Endothelial cell of umbilical vein (primary cell): ENCODE measurements at places on chromosomes 4 and X.

DNA sequence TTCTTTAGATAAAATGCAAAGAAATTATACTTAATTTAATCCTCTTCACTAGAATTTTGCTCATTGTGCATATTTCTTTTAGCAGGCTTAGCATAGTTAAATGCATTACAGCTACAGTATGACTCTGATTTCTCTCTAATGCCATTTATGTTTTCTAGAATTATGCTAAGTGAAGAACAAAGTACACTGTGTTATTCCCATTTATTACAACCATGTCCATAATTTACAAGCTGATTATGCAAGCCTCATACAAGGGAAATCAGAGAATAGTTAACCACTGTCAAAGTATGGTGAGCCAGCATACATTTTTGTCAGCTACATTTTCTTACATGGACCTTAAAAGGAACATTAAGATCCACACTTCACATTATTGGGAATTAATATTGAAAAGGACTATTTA lies 99.1 kb downstream of the MAB21L2 start:
- no peak for DNase-seq

DNA sequence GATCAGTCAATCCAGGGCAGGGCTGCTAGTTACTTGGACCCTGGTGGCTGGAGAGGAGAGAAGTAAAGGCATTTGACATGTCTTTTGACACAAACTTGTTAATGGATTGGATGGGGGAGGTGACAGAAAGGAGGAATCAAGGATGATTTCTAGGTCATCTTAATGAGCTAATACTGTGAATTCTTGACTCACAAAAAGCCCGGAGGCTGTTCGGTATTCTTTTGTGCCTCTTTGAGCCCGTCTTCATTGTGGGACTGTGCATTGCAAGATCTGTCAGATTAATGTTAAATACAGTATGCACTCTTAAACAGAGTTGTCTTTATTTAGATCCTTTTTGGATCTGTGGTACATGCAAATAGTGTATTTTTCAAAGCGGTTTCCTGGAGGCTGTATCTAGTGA lies 25.1 kb downstream of the POLA1 start:
- DNase-seq: no peak

DNA sequence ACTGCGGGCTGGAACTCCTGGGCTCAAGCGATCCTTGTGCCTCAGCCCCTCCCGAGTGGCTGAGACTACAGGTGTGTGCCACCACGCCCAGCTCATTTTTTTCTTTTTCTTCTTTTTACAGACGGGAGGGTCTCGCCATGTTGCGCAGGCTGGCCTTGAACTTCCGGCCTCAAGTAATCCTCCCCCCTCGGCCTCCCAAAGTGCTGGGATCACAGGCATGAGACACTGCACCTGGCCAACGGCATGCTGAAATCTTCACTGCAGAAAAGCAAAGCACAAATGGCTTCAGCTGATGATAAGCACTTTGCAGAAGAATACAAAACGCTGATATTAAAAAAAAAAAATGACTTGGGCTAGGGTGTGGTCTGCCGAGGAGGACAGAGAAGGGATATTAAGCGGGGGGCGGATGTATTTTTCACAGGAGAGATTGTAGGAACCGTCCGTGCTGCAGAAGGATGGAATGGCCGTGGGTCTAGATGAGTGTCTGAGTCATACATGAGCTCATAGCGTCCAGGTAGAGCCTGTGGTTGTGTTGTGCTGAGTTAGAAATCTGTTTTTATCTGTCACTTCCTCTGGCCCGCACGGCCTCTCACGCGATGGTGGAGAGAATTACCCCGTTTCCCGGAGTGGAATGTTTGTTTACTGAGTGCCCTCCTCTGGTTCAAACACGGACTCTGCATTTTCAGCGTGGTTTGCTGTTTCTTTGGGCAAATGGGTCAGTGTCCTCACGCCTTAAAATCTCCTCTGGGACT lies 8.5 kb upstream of the AKAP17A start:
- DNase-seq: no peak

- no peak for DNase-seq
These were observed 422.3 kb downstream of the MAPK10 start for GRCh38 chr4:85937507-85937906.

- DNase-seq: peak; percentile 61
These were observed 593 bp downstream of the SH3RF1 start for GRCh38 chr4:169269916-169270809.

DNA sequence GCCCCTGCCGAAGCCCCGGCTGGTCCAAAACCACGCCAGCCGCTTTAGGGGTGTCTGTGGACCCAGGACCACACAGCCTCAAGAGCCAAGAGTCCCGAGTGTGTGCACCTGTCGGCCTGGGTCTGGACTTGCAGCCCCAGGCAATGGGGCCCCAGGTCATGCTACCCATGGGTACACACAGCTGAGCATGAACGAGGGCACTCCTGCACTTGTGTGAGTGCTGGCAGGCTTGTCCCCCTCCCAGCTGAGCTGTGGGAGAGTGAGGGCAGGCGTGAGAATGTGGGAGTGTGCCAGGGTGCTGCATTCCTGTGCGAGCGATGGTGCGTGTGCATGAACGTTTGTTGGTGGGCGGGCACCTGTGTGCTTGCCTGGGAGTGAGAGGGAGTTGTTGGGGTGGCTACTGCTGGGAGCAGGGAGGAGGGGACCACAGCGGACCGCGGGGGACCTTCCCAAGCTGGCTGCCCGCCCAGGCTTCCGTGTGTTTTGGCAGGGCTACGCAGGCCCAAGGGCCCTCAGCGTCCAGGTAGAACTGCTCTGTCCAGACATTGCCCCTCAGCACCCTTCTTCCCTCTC lies 30.8 kb downstream of the BLOC1S4 start:
- DNase-seq: no peak

GRCh38 chr4:95830651-95831050 lies 9.2 kb upstream of the PDHA2 start:
- no peak for DNase-seq

GRCh38 chrX:150548251-150548650 lies 20.2 kb upstream of the MTM1 start:
- no peak for DNase-seq

- DNase-seq: peak; percentile 31
These were observed 1.0 kb upstream of the DDX60 start for GRCh38 chr4:168319486-168320019.

- DNase-seq: no peak
These were observed 17.1 kb upstream of the PRRG1 start for GRCh38 chrX:37332055-37332454.

DNA sequence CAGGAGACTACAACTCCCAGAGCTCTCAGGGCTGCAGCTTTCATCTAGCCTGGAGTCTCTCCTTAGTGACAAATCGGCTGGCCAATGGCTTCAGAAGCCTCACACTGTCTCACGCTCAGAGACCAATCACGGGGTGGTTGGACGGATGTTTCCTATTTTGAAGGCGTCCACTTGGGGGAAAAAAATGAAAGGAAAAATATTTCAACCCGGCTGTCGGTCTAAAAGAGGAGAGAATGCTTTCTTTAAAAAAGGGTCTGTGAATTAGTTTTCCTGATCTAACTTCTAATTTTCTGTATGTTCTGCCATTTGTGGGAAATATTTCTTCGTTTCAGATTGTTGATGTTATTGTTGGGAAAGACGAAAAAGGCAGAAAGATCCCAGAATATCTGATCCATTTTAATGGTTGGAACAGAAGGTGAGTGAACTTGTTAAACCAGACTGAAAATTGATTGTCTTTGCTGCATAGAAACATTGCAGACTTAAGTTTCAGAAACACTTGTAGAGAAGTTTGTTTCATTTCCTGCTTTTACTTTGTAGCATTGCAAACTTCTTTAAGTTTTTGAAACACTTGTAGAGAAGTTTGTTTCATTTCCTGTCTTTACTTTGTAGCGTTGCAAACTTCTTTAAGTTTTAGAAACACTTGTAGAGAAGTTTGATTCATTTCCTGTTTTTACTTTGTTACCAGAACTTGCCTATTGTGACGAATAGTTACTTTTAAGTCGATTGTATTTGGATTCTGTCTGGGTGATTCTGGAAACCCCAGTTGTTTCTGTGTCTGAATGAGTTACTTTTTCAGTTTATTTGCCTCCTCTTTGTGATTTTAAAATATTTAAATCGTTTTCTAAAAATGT lies 1.6 kb downstream of the MSL3 start:
- DNase-seq: peak; percentile 89

DNA sequence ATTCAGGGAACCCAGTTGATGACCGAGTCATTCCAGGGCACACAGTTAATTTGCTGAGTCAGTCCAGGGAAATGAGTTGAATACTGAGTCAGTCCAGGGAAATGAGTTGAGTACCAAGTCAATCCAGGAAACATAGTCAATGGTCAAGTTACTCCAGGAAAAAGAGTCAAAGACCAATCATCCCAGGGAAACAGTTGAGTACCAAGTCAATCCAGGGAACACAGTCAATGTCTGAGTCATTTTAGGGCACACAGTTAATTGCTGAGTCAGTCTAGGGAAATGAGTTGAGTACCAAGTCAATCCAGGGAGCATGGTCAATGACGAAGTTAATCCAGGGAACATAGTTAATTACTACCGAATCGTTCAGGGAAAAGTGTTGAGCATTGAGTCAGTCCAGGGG lies 754.4 kb downstream of the NLGN4X start:
- no peak for DNase-seq
